ENCODE measurements at places on chromosomes 7 and 10. TPM values are rescaled to one million over a fixed set of nuclear protein-coding genes. Genes with fewer than 3 reads are reported as not detected.
A peak's percentile ranks its signal among the peaks of the same experiment; 100 is the strongest.

- DNase-seq = no peak
These were observed 58.7 kb downstream of the OSBPL3 start for GRCh38 chr7:24921362-24921679.

Gene COL28A1
- total RNA-seq = not detected

Gene PPP1R17
- not detected for total RNA-seq

Gene KIAA1549
- total RNA-seq = not detected

Gene PRSS2
- not detected for total RNA-seq

GRCh38 chr10:78715435-78715834 lies 353.3 kb upstream of the ZMIZ1 start:
- DNase-seq = no peak

- no peak for DNase-seq
These were observed 695.5 kb downstream of the INHBA start for GRCh38 chr7:41007351-41007751.

- DNase-seq = no peak
These were observed 47.6 kb downstream of the STK17A start for GRCh38 chr7:43630482-43630881.

- no peak for DNase-seq
These were observed 219.5 kb upstream of the POT1 start for GRCh38 chr7:125149151-125149550.

Gene PAPOLB
- total RNA-seq = not detected

GRCh38 chr10:129030996-129031843 lies 435.8 kb upstream of the MGMT start:
- DNase-seq = peak; percentile 29

DNA sequence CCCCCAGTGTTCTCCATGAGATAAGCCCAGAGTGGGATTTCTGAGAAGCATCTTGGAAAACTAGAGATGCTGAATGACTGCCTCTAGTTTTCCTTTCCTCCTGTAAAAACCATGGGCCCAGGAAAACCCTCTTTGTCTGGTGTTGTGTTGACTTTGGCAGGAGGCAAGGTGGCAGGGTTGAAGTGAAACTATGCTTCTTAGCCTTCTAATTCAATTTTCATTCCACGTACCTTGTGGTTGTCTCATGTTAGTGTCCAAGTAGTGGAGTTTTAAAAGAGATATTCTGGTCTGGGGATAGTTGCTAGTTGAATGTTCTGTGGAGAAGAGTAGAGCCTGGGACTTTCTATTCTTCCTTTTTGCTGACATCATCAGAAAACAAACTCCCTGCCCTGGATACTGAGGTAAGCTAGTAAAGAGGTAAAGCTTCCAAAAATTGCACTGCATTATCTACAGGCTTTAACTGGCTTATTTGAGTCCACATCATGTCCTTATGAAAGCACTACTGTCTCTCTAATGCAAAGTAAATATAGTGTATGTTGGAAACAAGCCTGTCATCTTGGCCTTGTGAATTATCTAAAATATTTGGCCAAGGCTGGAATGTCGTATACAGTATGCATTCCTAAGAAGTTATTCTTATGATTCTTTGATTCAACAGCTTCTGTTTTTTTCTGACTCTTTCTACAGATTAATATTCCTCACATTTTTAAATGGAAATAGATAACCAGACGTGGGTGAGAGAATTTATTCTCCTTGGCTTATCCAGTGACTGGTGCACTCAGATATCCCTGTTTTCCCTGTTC lies at the start of gene OR2F2:
Gene OR2F2, plus strand, starts transcription at position 708 of the 800 bp plus-strand sequence. Its CDS starts 0 bp downstream, at position 708.
- no peak for DNase-seq

DNA sequence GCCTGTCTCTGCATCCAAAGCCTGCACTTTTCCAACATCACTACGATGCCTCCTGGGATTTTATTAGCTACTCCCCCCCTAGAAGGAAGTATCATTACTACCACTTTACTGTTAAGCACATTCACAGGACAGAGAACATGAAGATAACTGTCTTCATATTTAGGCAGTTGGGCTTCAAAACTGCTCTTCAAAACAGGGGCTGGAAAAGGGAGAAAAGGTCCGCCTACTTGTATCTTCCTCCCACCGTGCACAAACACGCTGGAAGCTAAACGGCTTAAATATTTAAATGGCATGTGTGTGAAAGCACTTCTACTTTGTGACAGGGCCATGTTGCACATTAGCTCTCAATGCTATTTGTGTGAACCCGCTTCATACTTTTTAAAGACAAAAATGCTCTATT lies 999 bp downstream of the ITIH5 start:
- no peak for DNase-seq

- no peak for DNase-seq
These were observed 15.8 kb upstream of the SLK start for GRCh38 chr10:103951183-103951582.

DNA sequence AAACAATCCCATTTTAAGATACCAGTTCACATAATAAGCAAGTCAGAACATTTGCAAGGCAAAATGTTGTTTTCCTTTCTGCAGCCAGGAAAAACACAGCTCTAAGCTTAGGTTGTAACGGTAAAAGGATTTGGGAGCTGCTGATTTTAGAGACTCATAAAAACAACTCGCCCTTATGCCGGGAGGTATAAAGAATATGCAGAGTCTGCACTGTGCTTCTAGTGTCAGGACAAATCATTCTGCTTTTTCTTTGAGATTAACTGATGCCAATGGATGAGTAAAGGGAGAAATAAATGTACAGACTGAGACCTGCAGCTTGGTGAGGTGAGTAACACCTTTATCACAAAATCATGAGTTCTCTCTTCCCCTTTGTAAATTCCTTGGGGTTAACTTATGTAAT lies 2.0 kb upstream of the SFR1 start:
- DNase-seq = no peak

Gene MSANTD7
- 23.2 TPM for total RNA-seq

Gene PAPSS2
- total RNA-seq = 1.3 TPM

DNA sequence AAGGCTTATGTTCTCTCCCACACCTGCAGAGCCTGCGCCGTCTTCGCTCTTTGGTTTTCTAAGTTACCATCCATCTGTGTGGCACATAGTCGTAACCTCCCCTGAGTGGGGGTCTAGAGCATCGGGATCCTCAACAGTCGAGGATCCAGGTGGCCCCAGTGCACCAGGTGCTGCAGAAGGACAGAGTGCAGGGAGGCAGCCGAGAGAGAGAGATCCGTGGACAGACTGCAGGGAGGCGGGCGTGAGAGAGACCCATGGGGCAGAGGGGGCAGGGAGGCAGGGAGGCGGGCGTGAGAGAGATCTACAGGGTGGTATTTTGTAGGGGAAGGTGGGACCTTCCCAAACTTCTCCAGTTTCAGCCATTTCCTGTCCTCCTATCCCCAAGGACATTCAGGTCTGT lies 42.3 kb downstream of the PFKP start:
- no peak for DNase-seq

GRCh38 chr7:21754963-21755362 lies 190.7 kb downstream of the CDCA7L start:
- no peak for DNase-seq

Gene EPDR1
- total RNA-seq = not detected

- DNase-seq = no peak
These were observed 90.9 kb upstream of the SMNDC1 start for GRCh38 chr10:110395350-110396283.

Gene CREB5
- 1.8 TPM for total RNA-seq

DNA sequence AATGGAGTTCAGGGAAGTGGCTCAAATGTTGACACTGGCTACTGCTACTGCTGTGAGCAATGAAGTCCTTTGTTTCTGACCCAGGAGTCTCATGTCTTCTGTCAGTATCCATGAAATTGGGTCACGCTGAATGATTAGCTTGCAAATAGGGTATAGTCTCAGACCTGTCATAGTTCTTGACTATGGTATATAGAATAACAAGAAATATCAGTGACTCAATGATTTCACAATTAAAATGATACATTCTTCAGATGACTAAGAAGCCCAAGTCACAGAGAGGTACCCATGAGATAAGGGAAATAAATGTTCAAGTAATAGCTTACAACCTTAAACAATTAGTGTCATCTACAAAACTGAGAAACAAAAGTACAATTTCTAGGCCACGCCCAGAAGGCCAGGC lies 89.3 kb downstream of the LYZL2 start:
- no peak for DNase-seq

Gene SFTPA1
- total RNA-seq = not detected

- no peak for DNase-seq
These were observed 16.8 kb downstream of the IL2RA start for GRCh38 chr10:6045314-6045848.

- DNase-seq = no peak
These were observed 715.3 kb downstream of the CNTNAP2 start for GRCh38 chr7:146831875-146832274.

DNA sequence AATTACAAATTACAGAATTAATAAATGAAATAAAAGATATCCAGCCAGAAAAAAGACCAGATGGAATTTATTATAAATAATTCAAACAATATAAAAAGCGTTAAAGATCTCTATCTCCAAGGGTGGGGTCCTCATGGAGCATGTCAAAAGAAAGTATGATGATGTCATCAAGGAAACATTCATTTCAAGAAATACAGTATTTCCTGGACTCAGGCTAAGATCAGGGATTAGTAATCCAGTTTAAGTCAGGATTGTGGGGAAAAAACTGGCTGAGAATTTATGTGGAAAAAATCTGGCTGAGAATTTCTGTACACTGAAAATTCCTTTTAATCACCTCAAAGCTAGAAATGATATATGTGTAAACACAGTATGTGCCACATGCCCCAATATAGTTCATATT lies 1075.3 kb downstream of the XPNPEP1 start:
- DNase-seq = no peak

GRCh38 chr7:143257501-143257900 lies 5.7 kb upstream of the GSTK1 start:
- no peak for DNase-seq

DNA sequence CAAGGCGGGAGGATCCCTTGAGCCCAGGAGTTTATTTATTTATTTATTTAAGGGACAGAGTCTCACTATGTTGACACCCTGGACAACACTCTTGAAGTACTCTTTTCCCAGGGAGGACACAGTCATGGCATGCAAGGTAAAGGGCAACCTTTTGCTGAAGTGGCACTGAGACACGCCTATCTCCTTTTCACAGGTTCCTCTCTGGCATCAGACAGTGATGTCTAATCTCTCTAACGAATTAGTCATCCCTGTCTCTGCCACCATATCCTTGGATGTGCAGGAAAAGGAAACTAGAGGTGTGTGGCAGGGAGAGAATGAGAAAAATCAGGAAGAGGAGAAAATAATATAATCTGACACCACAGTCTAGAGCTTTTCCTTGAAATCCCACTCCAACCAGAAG lies 19.5 kb downstream of the CPVL start:
- no peak for DNase-seq

DNA sequence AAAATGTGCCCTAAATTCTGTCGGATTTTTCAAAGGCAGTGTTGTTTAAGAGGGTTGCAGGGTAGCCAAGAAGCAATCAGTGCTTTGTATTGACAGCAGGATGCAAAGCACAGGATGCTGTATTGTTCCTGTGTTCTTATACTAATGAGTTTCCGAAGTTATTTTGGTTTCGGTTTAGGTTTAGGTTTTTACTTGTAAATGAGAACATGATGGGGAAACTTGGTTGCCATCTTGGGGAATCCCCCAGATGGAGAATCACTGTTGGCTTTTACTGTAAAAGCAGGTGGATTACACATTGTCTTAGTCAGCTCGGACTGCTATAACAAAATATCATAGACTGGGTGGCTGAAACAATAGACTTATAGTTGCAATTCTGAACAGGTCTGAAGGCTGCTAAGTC lies 72.1 kb downstream of the INHBA start:
- no peak for DNase-seq

Gene NODAL
- total RNA-seq = not detected

Gene BTBD16
- not detected for total RNA-seq

DNA sequence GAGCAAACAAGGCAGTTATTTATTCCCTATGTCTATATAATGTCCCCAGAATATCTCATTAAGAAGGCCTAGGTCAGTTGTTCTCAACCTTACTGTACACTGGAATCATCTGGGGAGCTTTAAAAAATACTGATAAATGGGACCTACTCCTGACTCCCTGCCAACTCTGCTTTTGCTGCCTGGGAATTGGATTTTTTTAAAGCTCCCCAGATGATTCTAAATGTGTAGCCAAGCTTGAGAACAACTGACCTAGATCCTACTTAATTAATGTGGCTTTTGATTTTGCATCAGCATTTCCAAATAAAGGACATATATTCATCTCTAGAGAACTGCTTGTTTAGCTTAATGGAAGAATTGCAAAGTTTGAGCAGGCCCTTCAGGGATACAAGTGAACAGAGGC lies 91.7 kb upstream of the HPS1 start:
- DNase-seq = no peak

DNA sequence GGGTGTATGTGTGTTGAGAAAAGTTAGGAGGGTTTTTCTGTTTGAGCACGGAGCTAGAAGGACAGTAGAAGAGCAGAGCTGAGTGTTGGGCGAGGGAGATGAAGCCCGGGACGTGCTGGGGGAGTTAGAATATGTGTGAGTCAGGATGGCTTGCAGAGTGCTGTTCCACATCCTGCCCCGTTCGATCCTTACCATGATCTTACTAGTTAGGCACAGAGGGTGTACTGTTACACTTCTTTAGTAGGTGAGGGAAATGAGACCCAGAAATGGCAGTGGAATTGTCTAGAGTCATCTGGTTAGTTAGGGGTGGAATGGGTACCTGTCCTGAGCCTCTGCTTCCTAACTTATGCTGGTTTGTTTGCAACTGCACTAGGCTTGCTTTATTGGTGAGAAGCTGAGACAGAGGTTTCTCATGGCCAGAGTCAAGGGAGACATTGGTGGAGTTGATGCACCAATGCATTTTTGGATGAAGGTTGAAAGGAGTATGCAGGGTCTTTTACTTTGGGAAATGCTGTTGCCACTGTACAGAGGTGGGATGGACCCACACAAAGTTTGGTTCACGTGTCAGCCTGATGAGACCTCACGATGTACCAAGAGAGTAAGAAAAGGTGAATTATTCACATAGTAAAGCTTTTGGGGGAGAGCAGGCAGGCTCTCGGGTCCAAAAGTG lies 42.4 kb downstream of the CCNY start:
- DNase-seq = no peak

DNA sequence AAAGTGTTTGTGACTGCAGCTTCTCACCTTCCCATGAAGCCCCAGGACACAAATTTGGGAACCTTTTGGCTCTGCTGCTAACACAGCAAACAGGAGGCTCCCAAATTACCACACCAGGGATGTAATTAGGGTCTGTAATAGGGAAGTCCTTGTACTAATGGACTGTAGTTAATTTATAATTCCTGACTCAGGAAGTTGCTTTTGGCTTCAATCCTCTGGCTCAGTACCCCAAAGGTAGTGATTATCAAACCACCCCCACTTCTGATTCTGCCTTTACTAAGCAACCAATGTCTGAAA lies 3.8 kb upstream of the MALSU1 start:
- no peak for DNase-seq

Gene CCNJ
- 7.2 TPM for total RNA-seq

GRCh38 chr7:28871077-28871476 lies 87.1 kb downstream of the TRIL start:
- no peak for DNase-seq

Gene C10orf53
- not detected for total RNA-seq

- no peak for DNase-seq
These were observed 94.0 kb downstream of the SORBS1 start for GRCh38 chr10:95467162-95467599.

Gene ZNF107
- total RNA-seq = 13.5 TPM

- no peak for DNase-seq
These were observed 62.6 kb upstream of the CACNA2D1 start for GRCh38 chr7:82506208-82506607.

GRCh38 chr7:24869572-24869971 lies 110.4 kb downstream of the OSBPL3 start:
- no peak for DNase-seq

- DNase-seq = no peak
These were observed 430 bp downstream of the PON3 start for GRCh38 chr7:95395755-95396135.

All from T-helper 17 cell (primary cell).